ENCODE measurements at places on chromosomes 16 and 17. TPM values are rescaled to one million over a fixed set of nuclear protein-coding genes. Genes with fewer than 3 reads are reported as not detected.

PHOSPHO1 gene
- not detected for total RNA-seq

RNF43 gene
- 37.3 TPM for total RNA-seq

- peak; percentile 81 for DNase-seq
Observed at GRCh38 chr16:30063893-30064728, 1.4 kb upstream of the ALDOA start.

EME2 gene
- total RNA-seq = 22.1 TPM

- no peak for DNase-seq
Observed at GRCh38 chr17:6249732-6250131, 179.6 kb downstream of the WSCD1 start.

SREBF1 gene
- total RNA-seq = 161 TPM

GRCh38 chr16:57774705-57775285, 27.5 kb downstream of the KIFC3 start:
- DNase-seq = no peak

GRCh38 chr17:57011491-57012015, 33.6 kb downstream of the SCPEP1 start:
- no peak for DNase-seq

DNA sequence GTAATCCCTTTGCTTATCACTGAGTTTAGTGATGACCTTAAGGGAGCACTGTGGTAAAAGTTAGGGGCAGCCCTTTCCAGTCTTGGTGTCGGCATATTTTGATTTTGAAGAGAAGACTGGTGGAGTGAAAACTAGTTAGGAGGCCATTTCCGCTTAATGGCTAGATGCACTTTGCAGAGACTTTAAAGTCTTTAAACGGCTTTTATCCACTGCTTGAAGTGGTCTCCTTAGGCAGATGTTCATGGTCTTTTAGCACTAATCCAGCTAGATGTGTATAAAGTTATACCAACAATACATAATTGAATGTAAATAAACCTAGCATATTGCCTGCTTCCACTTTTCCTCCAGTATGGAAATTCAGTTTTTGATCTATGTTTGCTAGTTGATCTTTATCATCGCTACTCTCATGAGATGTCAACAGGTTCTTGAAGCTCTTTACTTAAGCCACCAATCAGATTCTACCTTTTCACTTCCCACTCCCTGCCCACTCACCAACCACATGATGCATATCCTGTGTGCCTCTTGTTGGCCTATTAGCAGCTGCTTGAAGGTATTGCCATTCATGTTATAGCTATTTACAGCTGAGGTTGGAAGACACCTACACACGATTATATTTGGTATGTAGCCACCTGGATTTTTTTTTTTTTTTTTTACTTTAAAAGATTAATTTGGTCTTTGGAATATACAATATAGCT, 132.0 kb downstream of the NLK start:
- DNase-seq = no peak
